Right atrium auricular region (tissue), 2 donors: ENCODE measurements at places on chromosomes 16 and 17. TPM values are rescaled to one million over a fixed set of nuclear protein-coding genes. Genes with fewer than 3 reads are reported as not detected.

DNA sequence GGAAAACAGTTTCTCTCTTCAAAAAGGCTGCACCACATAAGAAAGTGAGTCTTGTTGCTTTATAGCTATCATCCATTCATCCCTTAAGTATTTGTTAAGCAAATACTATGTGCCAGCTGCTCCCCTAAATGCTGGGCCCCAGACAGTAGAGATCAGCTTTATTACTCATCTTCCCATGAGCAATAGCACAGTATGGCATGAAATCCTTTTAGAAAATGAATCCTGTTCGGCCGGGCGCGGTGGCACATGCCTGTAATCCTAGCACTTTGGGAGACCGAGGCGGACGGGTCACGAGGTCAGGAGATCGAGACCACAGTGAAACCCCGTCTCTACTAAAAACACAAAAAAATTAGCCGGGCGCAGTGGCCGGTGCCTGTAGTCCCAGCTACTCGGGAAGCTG is 99.5 kb downstream of the MYO1D start:
- no peak for DNase-seq

- DNase-seq, result no peak
Measured at GRCh38 chr16:35319536-35320192, 1860.3 kb downstream of the TP53TG3F start.

- no peak for DNase-seq
Measured at GRCh38 chr17:80708480-80708879, 163.8 kb downstream of the RPTOR start.

GRCh38 chr16:55832425-55832772 is 497 bp downstream of the CES1 start:
- no peak for DNase-seq

DNA sequence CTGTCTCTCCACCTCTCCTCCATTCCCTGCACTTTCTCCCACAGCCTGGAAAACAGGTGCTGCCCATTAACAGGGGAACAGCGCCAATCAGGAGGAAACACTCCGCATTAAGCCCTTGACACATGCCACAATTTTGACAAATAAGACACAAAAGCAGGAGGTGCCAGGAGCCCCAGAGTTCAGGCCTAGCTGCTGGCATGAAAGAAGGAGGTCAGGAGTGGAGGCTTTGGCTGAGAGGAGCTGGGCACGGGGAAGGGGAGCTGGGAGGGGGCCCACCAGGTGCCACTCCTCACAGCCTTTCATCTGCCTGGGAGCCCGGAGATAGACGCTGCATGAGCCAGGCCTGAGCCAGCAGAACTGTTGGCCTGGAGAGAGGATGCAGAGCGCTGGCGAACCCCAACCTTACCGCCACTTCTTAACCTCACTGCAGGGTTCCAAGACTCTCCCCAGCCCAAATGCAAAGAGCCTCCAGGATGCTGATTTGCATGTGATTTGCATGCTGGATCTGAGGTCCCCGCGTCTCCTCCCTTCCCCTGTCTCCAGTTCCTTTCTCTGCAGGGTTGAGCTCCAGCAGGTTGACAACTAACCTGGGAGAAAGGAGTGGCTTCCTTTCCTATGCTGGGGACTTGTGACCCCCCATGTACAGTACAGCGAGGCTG is 139.8 kb upstream of the SDK2 start:
- no peak for DNase-seq

- no peak for DNase-seq
Measured at GRCh38 chr16:55532227-55532626, 23.4 kb downstream of the LPCAT2 start.

- no peak for DNase-seq
Measured at GRCh38 chr16:54174750-54175149, 111.8 kb downstream of the IRX3 start.

GRCh38 chr17:20935740-20936139 is 107.1 kb downstream of the USP22 start:
- DNase-seq, result no peak

- no peak for DNase-seq
Measured at GRCh38 chr16:7820816-7821215, 488.2 kb downstream of the RBFOX1 start.

DNA sequence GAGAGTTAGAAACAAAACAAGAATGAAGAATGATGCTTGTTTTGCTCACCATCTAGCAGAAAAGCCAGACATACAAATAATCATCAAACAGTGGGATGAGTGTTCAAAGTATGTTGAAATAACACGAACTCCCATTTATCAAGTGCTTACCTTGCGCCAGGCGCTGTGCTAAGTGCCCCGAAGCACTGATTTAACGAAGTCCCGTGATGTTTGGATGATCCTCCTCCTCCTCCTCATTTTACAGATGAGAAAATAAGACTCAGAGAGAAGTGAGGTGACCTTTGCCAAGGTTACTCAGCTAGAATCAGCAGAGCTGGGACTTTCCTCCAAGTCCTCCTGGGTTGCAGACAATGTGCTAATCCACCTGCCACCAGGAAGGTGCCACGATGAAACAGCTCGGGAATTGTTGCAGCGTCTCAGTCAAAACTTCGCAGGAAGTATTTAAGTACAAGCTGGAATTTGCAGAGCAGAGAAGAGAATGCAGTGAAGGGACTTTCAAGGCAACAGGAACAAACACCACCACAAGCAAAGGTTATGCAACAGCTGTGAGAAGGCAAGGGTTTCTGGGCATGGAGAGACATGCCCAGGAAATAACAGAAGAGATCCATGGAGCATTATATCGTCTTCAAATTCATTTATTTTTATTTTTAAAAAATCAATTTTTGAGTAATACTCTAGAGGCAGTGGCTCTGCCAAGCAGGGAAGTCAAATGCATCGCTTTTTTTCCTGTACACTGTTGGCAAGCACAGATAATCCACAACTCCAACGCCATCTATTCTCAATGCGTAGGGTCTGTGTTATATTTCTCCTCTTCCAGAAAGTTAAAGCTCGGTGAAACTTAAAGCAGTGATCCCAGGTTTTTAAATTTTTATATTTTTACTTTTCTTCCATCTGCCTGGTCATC is 11.1 kb downstream of the PRCD start:
- no peak for DNase-seq

DNA sequence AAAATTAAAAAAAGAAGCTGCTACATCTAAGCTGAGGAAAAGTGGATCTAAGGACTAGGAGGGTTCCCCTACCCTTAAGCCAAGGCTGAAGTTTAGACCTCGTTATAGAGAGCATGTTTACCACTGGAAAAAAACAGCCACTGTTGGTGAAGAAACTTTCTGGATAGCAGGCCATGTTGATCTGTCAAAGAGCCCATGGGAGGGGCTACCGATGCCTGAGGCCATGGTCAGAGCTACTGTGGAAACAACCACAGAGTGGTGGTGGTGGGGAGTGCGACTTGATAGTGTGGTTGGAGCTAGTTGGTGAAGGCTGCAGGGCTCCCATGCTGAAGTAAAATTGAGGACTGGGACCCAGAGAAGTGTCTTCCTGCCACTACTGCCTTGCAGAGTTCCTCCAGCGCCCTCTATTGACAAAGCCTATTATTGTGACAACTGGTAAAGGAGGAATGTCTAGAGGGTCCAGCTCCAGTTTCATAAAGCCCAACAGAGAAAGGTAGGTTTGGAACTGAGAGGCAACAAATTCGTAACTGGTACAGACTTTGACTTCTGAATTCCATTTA is 12.7 kb upstream of the FAM20A start:
- DNase-seq, result peak; percentile 64

DNA sequence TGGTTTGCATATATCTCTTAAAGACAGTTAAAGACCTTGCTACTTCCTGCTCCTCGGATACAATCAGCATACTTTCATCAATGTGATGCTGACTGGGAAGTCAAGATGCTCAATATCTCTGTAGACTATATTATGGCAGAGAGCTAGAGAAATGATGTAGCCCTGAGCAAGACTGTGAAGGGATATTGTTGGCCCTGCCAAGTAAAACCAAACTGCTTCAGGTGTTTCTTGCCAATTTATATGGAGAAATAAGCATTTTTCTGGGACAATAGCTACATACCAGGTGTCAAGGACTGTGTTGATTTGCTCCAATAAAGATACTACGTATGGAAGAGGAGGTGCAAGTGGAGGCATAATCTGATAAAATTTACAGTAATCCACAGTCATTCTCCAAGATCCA is 4.7 kb upstream of the EFCAB5 start:
- no peak for DNase-seq

DNA sequence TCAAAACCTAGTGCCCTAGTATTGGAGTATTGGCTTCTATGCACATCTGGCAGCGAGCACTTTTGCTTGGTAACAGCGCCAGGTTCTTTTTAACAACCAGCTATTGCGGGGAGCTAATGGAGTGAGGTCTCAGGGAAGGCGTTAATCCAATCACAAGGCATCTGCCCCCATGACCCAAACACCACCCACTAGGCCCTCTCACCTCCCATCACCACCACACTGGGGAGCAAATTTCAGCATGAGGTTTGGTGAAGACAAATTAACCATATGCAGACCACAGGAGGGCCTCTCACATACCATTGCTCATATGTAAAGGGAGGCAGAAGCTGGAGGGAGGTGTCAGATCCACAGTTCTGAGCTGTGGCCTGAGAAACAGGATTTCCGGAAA is 893 bp upstream of the ODF4 start:
- DNase-seq, result no peak

DNA sequence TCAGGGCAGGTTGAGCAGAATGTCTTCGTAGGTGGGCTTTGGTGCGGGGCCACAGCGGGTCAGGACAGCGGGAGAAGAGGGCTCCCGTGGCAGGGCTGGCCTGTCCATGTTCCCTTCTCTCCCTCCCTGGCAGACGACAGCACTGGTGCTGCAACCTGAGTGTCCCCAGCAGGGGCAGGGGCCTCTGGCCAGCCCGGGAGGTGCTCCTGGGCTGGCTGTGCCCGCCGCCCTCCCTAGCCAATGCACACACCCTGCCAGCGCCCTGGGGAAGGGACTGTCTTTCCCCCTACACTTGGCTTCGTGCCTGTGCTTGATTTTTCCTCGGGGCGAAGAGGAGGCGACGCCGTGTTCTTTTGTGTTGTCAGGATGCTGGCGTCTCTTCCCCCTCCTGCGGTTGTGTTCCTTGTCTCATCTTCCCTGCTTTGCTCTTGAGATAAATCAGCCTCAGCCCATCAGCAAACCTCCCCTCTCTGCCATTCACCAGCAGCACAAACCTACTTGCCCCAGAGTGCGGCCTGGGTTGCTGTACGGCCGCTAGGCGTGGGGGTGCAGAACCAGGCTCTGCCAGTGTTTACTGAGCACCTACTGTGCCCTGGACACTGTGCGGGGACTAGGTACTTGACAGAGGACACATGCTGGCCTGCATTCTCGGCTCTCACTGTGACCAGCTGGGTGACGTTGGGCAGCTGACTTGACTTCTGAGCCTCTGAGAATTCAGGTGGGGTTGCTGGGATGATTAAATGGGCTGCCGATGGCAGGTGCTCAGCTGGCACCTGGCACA is 237.3 kb upstream of the CIBAR2 start:
- no peak for DNase-seq

- DNase-seq, result no peak
Measured at GRCh38 chr16:58031016-58031800, 5.7 kb downstream of the MMP15 start.

DNA sequence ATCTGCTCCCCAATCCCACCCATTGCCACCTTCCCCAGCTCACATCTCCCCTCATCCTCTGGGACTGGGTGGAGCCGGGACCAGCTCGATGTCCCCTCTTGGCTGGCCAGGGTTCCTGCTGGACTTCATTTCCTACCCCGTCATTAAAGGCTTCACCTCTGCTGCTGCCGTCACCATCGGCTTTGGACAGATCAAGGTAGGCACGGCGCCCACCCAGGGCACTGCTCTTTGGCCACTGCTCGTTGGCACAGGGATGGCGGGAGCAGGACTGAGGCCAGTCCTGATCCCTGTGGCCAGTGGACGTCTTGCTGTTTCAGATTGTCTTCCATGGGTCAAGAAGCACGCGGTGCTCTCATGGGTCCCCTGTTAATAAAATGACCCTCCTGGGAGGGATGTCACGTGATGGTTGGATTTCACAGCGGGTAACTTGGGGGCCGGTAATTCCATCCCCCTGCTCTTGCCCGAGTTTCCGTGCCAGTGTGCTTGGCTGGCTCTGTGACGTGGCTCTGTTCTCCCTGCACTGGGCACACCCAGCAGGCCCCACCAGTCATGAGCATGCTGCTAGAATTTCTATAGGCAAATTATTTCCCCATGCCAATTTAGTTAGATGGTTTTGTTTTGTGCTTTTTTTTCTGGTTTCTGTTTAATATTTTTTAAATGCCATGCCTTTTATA is 3.1 kb downstream of the SLC26A11 start:
- DNase-seq, result no peak

DNA sequence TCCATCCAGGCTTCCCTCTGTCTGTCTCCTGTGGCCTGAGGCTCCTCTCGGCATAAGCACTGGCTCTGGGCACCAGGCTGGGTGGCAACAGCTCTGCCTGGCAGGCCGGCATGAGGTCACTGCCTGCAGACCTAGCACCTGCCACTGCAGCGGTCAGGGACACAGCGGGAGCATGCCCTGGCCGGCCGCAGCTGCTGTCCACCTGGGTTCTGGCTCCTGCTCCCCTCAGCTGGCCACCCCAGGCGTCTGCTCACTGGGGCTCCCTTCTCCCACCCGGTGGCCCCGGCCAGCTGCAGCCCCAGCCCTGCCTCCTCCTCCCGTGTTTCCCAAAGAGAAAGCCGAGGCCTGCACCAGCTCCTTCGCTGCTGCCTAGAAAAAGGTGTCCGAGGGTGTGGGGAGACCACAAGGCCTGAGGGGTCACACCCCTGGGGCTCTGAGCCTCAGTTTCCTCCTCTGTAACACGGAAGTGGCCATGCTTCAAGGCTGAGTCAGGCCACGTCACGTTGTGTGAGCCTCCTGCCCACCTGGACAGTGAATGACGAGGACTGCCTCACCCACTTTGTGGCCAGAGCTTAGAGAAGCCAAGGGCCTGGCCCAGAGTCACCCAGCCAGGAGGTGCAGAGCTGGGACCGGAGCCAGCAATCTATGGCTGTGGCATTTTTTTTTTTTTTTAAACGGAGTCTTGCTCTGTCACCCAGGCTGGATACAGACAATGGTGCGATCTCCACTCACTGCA is 6.7 kb downstream of the NTHL1 start:
- no peak for DNase-seq

PDP2 gene
- 1.7 TPM for total RNA-seq

CYGB gene
- total RNA-seq, result 48.7 TPM

BEAN1 gene
- 0.48 TPM for total RNA-seq

CA5A gene
- not detected for total RNA-seq

ALDOC gene
- 363 TPM for total RNA-seq

OR2C1 gene
- total RNA-seq, result not detected
